ENCODE measurements at places on chromosomes 4 and X. TPM values are rescaled to one million over a fixed set of nuclear protein-coding genes. Genes with fewer than 3 reads are reported as not detected.

DNA sequence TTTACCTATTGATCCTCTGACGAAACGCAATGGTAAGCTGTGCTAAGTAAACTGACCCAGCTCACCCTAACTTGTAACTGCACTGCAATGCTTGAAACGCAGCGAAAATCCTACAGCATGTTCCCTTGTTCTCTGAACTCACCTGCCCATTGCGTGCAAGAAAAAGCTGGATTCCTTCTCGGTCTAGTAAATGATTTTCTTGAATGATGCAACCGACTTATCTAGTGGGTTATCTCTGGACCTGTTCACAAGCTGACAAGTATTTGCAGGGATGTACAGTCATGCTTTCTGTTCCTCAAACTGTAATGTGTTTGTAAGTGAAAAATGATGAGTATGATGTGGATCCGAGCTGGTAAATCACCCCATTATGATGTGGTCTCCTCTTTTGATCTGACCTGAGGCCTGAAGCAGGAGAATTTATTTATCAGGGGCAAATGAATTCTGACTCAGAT, 140.1 kb downstream of the BTC start:
- DNase-seq: no peak

DNA sequence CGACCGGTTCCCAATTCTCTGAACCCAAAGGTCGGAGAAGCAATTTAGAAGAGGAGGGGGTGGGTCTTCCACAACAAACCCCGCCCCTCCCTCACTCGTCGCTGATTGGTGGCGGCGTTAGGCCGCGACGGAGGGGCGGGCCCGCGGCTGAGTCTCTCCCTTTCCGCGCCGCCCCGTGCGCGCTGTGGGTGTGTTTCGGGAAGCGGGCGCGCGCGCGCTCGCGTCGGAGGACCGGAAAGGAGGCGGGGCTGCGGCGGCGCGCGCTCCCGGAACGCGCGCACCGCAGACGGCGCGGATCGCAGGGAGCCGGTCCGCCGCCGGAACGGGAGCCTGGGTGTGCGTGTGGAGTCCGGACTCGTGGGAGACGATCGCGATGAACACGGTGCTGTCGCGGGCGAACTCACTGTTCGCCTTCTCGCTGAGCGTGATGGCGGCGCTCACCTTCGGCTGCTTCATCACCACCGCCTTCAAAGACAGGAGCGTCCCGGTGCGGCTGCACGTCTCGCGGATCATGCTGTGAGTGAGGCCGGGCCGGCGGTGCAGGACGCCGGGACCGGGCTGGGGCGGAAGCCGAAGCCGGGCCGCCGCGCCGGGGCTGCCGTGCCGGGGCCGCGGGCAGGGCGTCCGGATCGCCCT, at the start of gene SPCS3:
TSS of gene SPCS3 (plus strand) at position 263 of the 636 bp plus-strand sequence. CDS start at position 374, 111 bp downstream.
- peak; percentile 98 for DNase-seq

- DNase-seq: no peak
These were observed 1.5 kb downstream of the OPHN1 start for GRCh38 chrX:68431836-68432235.

DNA sequence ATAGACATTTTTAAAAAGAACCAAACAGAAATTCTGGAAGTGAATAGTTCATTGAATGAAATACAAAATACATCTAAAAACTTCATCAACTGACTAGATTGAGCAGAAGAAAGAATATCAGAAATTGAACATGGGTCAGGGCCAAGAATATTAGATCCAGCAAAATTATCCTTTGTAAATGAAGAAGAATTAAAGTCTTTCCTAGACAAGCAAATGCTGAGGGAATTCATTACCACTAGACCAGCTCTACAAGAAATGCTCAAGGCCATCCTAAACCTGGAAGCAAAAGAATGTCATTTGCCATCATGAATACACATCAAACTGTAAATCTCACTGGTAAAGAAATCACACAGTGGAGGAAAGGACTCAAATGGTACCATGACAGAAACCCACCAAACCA, 72.7 kb upstream of the RPL34 start:
- no peak for DNase-seq

Gene ANOS1
- 0.14 TPM for total RNA-seq

Data from mucosa of descending colon (tissue), 3 donors.